Amygdala (tissue), 56 donors: ENCODE measurements at places on chromosomes 7 and 10.

DNA sequence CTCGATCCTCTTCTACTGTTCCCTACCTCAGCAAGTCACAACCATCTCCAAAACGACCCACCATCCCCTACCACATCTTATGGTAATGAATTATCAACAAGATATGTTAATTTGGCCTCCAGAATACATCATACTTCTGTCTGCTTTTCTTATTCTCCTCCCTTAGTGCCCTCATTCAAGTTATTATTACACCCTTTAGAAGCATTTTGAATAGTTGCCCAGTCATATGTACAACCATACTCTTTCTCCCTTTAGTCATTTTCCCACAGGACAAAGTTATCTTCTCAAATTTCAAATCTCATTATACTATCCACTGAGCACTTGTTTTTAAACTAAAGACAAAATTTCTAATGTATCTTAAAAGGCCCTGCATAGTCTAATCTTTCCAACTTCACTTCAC lies 71.0 kb downstream of the GNAT3 start:
- no peak for DNase-seq

GRCh38 chr7:130689683-130690082 lies 3.3 kb upstream of the TSGA13 start:
- no peak for DNase-seq

GRCh38 chr7:50228148-50228547 lies 76.4 kb upstream of the IKZF1 start:
- no peak for DNase-seq

DNA sequence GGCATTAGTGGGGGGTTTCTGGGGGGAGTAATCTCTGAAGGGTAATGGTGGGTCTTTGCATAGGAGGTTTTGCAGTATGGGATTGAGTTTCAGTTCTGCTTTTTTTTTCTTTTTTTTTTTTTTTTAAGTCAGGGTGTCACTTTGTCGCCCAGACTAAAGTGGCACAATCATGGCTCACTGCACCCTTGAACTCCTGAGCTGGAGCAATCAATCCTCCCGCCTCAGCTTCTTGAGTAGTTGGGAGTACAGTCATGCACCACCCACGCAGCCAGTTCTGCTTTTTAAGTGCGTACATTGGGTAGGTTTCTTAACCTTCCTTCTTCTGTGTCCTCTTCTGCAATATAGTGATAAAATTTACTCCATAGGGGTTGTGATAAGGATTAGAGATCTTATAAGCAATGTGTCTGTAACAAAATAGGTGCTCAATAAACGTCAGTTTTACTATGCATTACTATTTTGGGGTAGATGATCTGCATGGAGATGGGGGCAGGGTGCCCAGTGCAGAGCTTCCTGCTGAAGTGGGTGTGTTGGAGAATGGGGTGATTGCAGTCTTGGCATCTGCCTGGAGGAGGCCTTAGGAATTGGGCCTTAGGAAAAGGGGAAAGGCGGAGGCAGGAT lies 9.6 kb downstream of the KAZALD1 start:
- no peak for DNase-seq
